ENCODE measurements at places on chromosomes 4 and X.

DNA sequence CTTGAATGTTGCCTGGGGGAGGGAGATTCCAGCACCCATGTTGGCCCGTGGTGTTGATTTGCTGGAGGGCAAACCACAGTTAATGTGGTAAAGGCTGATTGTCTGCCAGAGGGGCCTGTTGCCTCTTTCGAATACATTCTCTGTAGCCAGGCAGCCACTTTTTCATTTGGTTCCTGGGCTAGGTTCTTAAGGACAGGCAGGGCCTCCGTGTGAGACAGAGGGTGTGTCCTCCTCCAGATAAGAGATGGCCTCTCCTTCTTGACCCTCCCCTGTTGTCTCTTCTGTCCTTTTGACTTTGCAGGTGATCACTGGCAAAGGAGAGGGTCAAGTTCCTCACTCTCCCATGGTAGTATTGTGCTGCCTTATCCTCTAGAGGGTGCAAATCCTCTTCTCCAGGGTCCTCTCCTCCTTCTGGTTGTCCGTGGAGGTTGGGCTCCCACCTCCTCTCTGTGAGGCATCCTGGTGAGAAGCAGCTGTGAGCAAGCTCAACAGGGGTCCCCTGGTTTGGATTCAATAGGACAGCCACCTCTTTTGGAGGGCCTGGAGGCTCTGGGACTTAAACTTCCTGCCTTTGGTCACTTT lies 44.9 kb downstream of the ZNF182 start:
- peak; percentile 21 for DNase-seq

DNA sequence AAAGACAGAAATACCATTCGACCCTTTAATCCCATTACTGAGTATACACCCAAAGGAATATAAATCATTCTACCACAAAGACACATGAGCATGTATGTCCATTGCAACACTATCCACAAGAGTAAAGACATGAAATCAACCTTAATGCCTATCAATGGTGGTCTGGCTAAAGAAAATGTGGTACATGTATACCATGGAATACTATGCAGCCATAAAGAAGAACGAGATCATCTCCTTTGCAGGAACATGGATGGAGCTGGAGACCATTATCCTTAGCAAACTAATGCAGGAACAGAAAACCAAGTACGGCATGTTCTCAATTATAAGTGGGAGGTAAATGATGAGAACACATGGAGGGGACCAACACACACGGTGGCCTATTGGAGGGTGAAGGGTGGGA lies 7.9 kb downstream of the SCLT1 start:
- no peak for DNase-seq

DNA sequence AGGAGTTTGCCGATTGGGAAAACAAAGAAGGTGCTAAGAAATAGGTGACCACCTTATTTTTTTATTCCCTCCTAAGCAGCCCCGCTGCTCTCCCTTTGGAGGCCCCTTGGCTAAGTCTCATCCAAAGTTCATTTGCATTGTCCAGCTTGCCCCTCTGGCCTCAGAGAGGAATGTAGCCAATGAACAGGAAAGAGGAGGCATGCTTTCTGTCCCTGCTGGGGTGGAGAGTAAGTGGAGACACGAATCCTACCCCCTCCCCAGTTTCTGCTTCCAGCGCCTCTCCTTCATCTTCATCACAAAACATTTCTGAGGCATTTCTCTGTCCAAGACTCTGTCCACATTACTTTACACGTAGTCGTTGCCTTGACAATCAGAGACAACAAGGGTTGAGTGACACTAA lies 38.7 kb downstream of the NLGN3 start:
- DNase-seq: no peak

DNA sequence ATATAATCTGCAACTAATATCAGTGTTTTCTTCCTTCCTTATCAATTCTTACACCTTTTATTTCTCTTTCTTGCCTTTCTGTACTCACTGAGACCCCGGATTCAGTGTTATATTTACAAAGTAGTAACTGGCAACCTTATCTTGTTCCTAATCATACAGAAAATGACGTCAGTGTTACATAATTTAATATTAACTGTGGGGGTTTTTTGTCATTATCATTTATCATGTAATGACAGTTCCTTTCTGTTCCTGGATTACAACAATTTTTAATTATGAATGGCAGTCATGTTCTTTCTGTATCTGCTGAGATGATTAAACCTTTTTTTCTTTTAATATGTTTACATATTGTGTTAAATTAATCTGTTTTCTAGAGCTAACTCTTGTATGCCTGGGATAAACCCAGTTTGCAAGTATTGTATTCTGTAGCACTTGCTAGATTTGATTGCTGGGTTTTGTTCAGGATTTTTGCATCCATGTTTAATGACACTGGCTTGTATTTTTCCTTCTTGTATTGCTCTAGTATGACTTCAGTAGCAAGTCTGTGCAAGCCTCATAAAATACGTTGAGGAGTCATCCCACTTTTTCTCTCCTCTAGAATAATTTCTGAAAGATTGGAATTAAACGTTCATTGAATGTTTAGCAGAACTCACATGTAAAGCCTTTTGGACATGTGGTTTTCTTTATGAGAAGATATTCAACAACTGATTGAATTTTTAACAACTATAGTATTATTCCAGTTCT lies 10.4 kb upstream of the HSPA4L start:
- DNase-seq: no peak

GRCh38 chr4:13611283-13611842 lies 16.2 kb downstream of the BOD1L1 start:
- DNase-seq: no peak

DNA sequence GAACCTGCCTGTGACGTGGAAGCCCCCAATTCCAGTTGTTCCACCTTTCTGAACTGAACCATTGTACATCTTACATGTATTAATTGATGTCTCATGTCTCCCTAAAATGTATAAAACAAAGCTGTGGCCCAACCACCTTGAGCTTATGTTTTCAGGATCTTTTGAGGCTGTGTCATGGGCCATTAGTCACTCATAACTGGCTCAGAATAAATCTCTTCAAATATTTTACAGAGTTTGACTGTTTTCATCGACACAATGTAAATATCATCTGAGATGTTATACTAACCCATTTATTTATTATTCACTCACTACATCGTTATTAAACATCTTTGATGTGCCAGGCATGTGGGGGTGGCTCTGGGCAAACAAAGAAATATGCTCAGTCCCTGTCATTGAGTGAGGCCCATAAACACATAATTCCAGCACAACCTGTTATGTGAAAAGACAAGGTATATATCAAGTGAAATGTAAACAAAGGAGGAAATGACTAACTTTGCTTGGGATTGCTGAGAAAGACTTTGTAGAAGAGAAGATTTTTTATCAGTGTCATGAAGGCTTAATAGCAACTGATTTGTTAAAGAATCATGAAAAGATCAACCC lies 34.5 kb upstream of the PPM1K start:
- DNase-seq: no peak

DNA sequence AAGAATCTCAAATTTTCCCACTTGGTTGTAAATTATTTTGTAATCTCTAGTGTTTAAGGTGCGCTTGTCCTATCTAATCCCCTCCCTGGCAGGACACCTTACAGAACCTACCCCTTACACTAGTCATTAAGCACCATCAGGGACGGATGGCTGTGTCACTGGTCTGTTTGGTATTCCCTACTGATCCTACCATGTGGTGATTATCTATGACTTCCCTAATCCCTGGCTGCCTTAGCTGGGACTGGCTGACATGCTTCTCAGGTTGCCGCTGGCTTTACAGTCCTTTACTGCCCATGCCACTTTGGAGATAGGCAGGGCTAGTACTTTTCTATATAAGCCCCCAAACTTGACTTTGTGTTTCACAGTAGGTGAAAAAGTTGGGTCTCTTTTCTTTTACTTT lies 58.6 kb downstream of the ELOVL6 start:
- DNase-seq: no peak

- no peak for DNase-seq
These were observed 13.0 kb upstream of the DAPP1 start for GRCh38 chr4:99803566-99804101.

- no peak for DNase-seq
These were observed 388.2 kb downstream of the OPHN1 start for GRCh38 chrX:68045008-68045577.

DNA sequence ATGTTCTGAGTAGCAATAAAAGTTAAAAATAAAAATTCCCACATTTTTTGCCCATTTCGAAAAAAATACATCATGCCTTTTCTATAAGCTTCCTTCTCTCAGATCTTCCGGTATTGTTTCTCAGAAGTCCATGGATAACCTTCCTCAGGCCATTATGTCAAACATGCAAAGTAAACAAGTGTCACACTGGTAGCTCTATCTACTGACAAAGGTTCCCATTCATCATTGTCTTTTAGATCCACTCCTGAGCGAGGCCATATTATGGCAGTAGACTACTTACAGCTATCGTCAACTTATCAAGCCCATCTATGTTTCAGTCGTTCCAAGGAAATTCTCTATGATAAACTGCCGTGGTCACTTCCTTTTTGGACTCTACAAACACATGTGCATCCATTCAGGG lies 1068.2 kb downstream of the GLUD2 start:
- DNase-seq: no peak

DNA sequence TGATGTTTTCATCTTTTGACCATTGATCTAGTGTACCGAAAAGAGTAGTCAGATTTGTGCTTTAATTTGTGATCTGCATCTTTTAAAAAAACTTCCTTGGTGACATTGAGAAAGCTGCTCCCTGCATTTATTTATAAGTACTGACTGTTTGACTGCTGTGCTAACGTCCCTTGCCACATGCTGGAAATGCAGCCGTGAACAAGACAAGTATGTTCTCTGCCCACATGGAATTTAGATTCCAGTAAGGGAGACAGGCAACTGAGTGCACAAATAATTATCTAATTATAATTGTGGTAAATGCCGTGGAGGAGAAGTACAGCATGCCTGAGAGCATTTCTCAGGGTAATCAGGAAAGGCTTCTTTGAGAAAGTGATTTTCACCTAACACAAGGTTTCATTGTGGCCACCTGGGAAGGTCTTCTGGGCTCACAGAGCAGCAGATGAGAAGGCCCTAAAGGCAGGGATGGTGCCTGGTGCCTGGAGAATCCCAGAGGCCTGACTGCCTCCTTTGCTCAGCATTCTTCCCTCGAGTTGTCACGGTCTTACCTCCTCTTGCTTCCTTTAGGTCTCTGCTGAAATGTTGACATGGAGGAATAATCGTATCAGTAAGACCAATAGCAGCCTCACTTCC lies 55.8 kb downstream of the PTTG2 start:
- DNase-seq: no peak

GRCh38 chrX:96971812-96972211 lies 88.1 kb downstream of the RPA4 start:
- DNase-seq: no peak

- DNase-seq: no peak
These were observed 29.5 kb downstream of the PPP2R3B start for GRCh38 chrX:357035-357692.

GRCh38 chrX:131783555-131784308 lies 239.4 kb upstream of the STK26 start:
- DNase-seq: no peak

DNA sequence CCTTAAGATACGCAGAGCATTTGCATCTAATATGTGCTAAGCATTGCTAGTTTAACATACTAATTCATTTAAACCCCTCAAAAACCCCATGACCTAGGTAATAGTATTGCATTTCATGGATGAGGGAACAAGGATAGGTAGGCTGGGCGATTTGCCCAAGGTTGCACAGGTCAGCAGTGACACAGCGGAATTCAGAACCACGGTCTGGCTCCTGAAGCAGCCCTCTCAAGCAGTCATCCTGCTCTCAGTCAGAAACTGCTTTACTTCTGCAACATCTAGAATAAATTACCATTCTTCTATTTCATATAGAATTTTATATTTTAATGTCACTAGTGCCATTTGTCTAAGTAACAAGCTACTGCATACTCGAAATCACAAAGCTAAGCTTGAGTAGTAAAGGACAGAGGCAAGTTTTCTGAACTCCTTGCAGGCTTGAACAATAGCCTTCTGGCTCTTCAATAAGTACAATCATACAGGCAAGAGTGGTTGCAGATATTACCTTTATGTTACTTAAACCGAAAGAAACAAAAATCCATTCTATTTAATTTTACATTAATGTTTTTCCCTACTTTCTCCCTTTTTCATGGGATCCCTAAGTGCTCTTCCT lies 555 bp upstream of the SPP1 start:
- DNase-seq: no peak

GRCh38 chr4:129282293-129282692 lies 186.3 kb downstream of the C4orf33 start:
- no peak for DNase-seq

DNA sequence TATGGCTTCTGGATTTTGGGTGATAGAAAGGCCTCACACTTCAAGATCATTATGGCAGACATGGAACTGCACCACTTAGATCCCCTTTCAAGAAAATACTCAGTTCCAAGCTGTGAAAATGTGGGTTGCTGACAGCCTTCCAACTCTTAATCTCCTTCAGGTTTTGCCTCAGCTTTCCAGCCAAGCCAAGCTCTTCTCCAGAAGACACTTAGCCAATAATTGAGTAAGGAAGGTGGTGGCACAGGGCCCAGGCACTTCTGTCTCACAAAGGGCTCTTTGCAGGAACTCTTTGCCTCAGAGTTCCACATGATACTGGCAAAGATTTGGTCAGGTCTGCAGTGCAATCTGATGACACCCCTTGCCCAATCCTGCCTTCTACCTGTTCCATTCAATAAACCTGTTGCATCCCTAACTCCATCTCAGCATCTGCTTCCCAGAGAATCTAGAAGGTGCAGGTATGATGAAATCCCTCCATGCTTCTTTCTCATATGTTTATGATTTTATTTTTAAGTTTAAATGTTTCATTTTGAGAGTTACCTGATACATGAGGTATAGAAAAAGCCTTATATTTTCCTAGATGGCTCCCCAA lies 30.6 kb downstream of the ANXA5 start:
- no peak for DNase-seq

- no peak for DNase-seq
These were observed 47.6 kb upstream of the PRSS12 start for GRCh38 chr4:118400356-118400755.

DNA sequence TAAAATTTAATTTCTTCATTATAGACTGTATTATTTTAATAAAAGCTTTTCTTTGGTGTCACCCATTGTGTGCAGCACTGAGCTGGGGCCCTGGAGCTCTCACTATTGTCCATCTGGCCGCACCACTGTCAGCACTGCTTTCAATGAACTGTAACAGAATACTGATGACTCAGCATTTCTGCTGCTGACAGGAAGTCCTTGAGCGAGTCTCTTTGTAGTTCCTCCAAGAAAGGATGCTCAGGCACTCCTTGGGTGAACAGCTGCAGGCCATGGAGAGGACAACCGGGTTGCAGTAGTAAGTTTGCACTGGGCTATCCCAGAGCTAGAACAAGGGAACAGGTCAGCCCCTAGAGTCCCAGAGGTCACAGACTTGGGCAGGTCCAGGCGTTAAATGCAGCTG lies 81.6 kb downstream of the SORBS2 start:
- no peak for DNase-seq

DNA sequence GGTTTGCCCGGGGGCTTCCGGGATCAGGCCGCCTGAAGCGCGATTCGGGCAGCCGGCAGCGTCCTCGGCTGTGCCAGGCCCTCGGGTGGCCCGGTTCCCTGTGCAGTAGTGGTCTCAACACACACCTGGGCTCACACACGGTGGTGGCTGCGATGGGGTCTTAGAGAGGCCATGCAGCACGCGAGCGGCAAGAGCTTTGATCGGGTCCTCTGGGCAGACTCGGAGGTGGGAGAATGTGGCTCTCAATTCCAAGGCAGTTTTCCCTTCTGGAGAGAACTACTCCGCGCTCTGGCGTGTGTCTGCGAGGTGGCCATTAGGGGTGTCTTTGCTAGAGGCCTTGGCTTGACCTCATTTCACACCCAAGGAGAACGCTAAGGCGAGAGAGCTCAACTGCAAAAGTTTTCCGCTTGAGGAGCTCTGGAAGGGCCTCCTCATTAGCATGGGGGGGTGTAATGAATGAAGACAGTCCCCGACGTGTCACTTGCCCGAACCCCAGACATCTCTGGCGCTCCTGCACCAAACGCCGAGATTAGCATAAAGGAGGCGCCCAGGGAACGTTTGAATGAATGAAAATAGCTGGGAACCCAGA lies 771 bp upstream of the RBPJ start:
- DNase-seq: no peak
